Activated naive CD8-positive, alpha-beta T cell treated with anti-CD3 and anti-CD28 coated beads for 36 hours (primary cell): ENCODE measurements at places on chromosomes 13 and 19. TPM values are rescaled to one million over a fixed set of nuclear protein-coding genes. Genes with fewer than 3 reads are reported as not detected.

DNA sequence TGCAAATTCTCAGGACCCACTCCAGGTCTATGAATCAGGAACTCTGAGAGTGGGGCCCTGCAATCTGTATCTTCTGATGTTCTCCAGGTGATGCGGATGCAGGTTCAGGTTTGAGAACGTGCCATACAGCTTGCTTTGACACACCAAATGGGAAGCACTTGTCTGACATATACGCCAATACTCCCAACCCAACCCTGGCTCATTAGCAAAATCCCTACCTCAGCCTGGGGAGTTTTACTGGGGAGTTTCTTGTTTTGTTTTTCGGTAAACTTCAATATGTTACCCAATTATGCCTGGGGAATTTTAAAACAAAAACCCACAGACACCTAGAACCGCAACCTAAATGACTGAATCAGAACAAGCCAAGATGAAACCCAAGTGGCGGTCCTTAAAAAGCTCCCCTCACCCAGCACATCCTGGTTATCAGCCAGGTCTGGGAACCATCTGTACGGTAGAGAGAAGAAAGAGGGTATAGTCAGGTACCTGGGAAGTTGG is 41.2 kb downstream of the ABCC4 start:
- no peaks in the 10 kb centered on the region for H3K4me1 ChIP-seq
- no peaks in the 10 kb centered on the region for H3K27me3 ChIP-seq
- peaks cover 21% of the 10 kb centered on the region for H3K36me3 ChIP-seq
- DNase-seq: no peak
- no peak overlapping the region for H3K4me3 ChIP-seq

- H3K36me3 ChIP-seq: no peaks in the 10 kb centered on the region
- H3K4me3 ChIP-seq: no peak overlapping the region
- peaks cover 4% of the 10 kb centered on the region for H3K4me1 ChIP-seq
- peaks cover 3% of the 10 kb centered on the region for H3K27me3 ChIP-seq
- no peak overlapping the region for H3K27ac ChIP-seq
Observed at GRCh38 chr13:113140677-113141600, 17.5 kb upstream of the PROZ start.

- H3K27me3 ChIP-seq: no peaks in the 10 kb centered on the region
- H3K36me3 ChIP-seq: peaks cover 9% of the 10 kb centered on the region
- no peak overlapping the region for H3K4me3 ChIP-seq
- no peak for DNase-seq
Observed at GRCh38 chr19:46887240-46887782, 26.5 kb downstream of the ARHGAP35 start.

- peak; percentile 69 for DNase-seq
- H3K4me3 ChIP-seq: peak overlapping the region; percentile 86
- peak overlapping the region; percentile 96 for H3K27ac ChIP-seq
- peaks cover 50% of the 10 kb centered on the region for H3K4me1 ChIP-seq
Observed at GRCh38 chr19:1259876-1260748, 9.0 kb upstream of the CIRBP start.

- no peaks in the 10 kb centered on the region for H3K36me3 ChIP-seq
- H3K27ac ChIP-seq: no peak overlapping the region
Observed at GRCh38 chr13:36445891-36446351, 13.6 kb downstream of the CCNA1 start.

Gene OR4F17
- not detected for total RNA-seq

GRCh38 chr19:46861691-46862502 is 1.1 kb downstream of the ARHGAP35 start:
- H3K4me1 ChIP-seq: peaks cover 19% of the 10 kb centered on the region
- peaks cover 8% of the 10 kb centered on the region for H3K36me3 ChIP-seq
- no peak for DNase-seq
- H3K27ac ChIP-seq: no peak overlapping the region
- H3K4me3 ChIP-seq: no peak overlapping the region
- H3K27me3 ChIP-seq: no peaks in the 10 kb centered on the region

Gene MEDAG
- total RNA-seq: not detected
